ENCODE measurements at places on chromosomes 5 and 9. TPM values are rescaled to one million over a fixed set of nuclear protein-coding genes. Genes with fewer than 3 reads are reported as not detected.

Gene ARL10
- 2.5 TPM for polyA plus RNA-seq

Gene CARD9
- 0.63 TPM for polyA plus RNA-seq

Gene OR2Y1
- polyA plus RNA-seq, result not detected

Gene VLDLR
- polyA plus RNA-seq, result 14.9 TPM

Gene IZUMO3
- not detected for polyA plus RNA-seq

Gene NEURL1B
- 2.1 TPM for polyA plus RNA-seq

Gene CD14
- 0.17 TPM for polyA plus RNA-seq

Gene FOXD4L4
- polyA plus RNA-seq, result not detected

Gene INPP5E
- 5.8 TPM for polyA plus RNA-seq

Gene LVRN
- 0.31 TPM for polyA plus RNA-seq

Gene LCN15
- polyA plus RNA-seq, result 0.76 TPM

Gene PIGO
- polyA plus RNA-seq, result 11.2 TPM

Gene CCNO
- 0.21 TPM for polyA plus RNA-seq

Gene SEMA6A
- 220 TPM for polyA plus RNA-seq

Gene KIF24
- polyA plus RNA-seq, result 1.0 TPM

Gene LCN12
- polyA plus RNA-seq, result 0.68 TPM

Gene IL31RA
- not detected for polyA plus RNA-seq

Gene ORM1
- not detected for polyA plus RNA-seq

Gene PCDHGB3
- 0.24 TPM for polyA plus RNA-seq

Gene HTR4
- polyA plus RNA-seq, result not detected

Gene C5orf46
- polyA plus RNA-seq, result 0.42 TPM

Gene C9orf152
- polyA plus RNA-seq, result not detected

Gene CACNA1B
- polyA plus RNA-seq, result 1.1 TPM

Gene DMRTA1
- 4.1 TPM for polyA plus RNA-seq

Gene ADAMTS13
- polyA plus RNA-seq, result 4.4 TPM

Gene PCDHB10
- polyA plus RNA-seq, result 1.7 TPM

Gene ARHGEF28
- polyA plus RNA-seq, result 0.64 TPM

Gene BNC2
- polyA plus RNA-seq, result 9.9 TPM

Gene GM2A
- 9.8 TPM for polyA plus RNA-seq

Gene TMEM215
- polyA plus RNA-seq, result 0.71 TPM

Gene FBLL1
- 4.3 TPM for polyA plus RNA-seq

Gene BRD3OS
- 9.2 TPM for polyA plus RNA-seq

Gene CCL27
- not detected for polyA plus RNA-seq

Gene ADAMTS16
- polyA plus RNA-seq, result 2.8 TPM

Gene BARHL1
- not detected for polyA plus RNA-seq

Gene ANKRD18A
- polyA plus RNA-seq, result 6.9 TPM

Gene CER1
- polyA plus RNA-seq, result 0.73 TPM

Gene SLC34A1
- not detected for polyA plus RNA-seq

Gene GLIPR2
- 7.0 TPM for polyA plus RNA-seq

Gene ANKRD20A1
- polyA plus RNA-seq, result 0.59 TPM

Gene B4GALT1
- 7.0 TPM for polyA plus RNA-seq

Gene PCDHA6
- polyA plus RNA-seq, result 2.0 TPM

Gene HACD4
- 1.3 TPM for polyA plus RNA-seq

Gene LIFR
- 10.6 TPM for polyA plus RNA-seq

Gene RASGRF2
- 5.0 TPM for polyA plus RNA-seq

Gene PLK2
- polyA plus RNA-seq, result 13.5 TPM

Gene MBLAC2
- 4.3 TPM for polyA plus RNA-seq

Gene N4BP3
- 10.9 TPM for polyA plus RNA-seq

Gene YTHDC2
- polyA plus RNA-seq, result 15.7 TPM

Gene STOML2
- polyA plus RNA-seq, result 109 TPM

Gene TMOD1
- polyA plus RNA-seq, result 4.5 TPM

Gene IL4
- not detected for polyA plus RNA-seq

Gene GPR151
- polyA plus RNA-seq, result not detected

Gene DHX29
- 118 TPM for polyA plus RNA-seq

Gene VDAC1
- polyA plus RNA-seq, result 285 TPM
